Stimulated activated CD4-positive, alpha-beta T cell treated with anti-CD3 and anti-CD28 coated beads, TNF-alpha, amount 100 ng/mL, for 4 hours (primary cell): ENCODE measurements at places on chromosomes 4 and X.

- DNase-seq, result no peak
These were observed 183.1 kb upstream of the MXRA5 start for GRCh38 chrX:3529466-3530010.

- no peak for DNase-seq
These were observed 323.1 kb downstream of the KCNIP4 start for GRCh38 chr4:21625447-21625846.

GRCh38 chr4:153241970-153242838, 38.0 kb downstream of the TRIM2 start:
- DNase-seq, result no peak

GRCh38 chr4:77434299-77435092, 171.1 kb upstream of the CXCL13 start:
- no peak for DNase-seq

- DNase-seq, result no peak
These were observed 334.6 kb upstream of the PPARGC1A start for GRCh38 chr4:24224446-24224845.

GRCh38 chrX:79107891-79108718, 36.4 kb upstream of the GPR174 start:
- no peak for DNase-seq

DNA sequence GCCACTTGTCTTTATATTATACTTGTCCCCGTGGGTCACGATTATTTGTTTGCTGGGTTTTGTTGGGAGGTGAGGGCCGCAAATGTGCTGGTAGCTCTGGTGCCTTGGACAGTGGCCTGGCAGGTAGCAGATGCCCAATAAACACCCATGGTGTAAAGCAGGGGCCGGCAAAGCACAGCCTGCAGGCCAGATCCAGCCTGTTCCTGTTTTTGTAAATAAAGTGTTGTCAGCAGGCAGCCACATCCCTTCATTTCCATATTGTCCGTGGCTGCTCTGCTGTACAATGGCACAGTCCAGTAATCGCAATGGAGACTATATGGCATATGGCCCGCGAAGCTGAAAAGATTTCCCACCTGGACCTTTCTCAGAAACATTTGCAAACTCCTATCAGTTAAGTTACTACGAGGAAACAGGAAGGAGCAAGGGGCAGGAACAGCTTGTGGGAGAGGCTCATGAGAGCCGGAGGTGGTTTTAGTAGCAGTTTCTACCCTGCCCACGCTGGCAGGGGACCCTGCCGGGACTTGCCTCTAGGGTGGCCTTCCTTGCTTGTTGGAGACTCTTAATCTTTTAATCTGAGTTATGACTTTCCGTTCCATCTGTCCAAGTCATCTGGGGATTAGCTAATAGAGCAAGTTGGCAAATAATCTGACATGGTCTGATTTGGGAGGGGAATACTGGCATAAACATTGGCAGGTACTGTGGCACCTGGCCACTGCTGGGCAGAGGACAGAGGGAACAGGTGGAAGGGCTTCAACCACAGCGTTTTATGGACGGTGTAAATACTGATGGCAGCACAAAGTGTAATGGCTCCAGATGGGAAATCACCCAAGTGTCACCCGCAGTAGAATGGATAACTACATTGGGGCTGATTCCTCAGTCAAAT, 19.6 kb downstream of the CLCN4 start:
- no peak for DNase-seq

GRCh38 chr4:138488533-138488932, 246.4 kb upstream of the SLC7A11 start:
- no peak for DNase-seq

DNA sequence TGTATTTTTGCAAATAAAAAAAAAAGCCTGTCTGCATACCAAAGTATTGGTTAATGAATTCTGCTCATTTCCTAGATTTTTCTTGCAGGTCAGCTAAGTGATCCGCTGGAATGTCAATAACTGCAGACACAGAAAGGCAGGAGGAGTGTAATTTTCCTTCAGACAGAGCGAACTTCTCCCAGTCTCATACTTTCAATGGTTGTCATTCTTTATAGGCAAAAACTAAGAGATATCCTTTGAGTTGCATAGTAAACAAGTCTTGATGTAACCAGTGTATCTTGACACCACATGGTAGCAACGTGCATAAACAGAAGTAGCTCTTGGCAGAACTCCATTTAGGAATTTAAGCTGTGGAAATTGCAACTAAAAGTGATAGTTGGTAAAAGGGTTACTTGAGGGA, 8.2 kb downstream of the CAPN6 start:
- no peak for DNase-seq

GRCh38 chrX:136318156-136318555, 17.4 kb downstream of the ADGRG4 start:
- no peak for DNase-seq

GRCh38 chr4:6507345-6507744, 34.9 kb upstream of the PPP2R2C start:
- no peak for DNase-seq

- no peak for DNase-seq
These were observed 50.8 kb upstream of the SETD7 start for GRCh38 chr4:139606579-139607501.

GRCh38 chr4:100708776-100709175, 191.0 kb upstream of the EMCN start:
- DNase-seq, result no peak

DNA sequence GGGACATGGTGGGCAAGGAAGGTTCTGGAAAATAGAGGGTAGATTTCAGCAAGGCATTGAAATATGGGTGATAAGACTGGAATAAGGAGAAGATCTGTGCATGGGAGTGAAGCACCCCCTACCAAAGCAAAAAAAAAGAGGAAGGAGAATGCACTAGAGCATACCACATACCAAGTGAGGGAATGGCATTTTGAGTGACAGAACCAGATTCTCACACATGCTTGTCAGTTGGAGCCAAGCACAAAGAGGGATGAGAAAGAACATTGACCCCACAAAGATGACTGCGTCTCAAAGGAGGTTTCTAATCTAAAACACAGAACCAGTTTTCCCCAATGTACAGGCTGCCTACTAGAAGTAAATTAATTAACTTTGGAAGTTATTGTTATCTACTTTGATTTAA, 140.3 kb upstream of the SMAD1 start:
- no peak for DNase-seq

- DNase-seq, result no peak
These were observed 261.1 kb upstream of the PLCXD1 start for GRCh38 chrX:19912-20571.

DNA sequence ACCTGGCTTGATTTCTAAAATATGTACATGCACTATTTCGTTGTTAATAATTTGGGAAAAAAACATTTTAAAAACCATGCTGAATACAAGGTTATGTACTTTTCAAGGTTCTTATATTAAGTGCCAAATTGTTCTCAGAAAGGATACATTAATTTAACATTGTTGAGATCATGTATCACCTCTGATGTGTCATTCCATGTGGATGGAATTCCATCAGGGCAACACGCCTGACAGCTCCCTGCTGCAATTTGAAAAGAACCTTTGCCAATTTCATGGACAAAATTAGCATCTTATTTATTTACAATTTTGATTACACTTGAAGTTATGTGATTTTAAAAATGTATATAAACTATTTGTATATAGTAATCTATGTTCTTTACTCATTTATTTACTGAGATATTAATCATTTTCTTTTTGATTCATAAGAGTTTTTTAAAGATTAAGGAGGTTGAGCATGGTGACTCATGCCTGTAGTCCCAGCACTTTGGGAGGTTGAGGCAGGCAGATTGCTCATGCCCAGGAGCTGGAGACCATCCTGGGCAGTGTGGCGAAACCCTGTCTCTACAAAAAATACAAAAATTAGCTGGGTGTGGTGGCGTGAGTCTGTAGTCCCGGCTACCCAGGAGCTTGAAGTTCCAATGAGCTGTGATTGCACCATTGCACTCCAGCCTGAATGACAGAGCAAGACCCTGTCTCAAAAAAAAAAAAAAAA, 142.8 kb downstream of the ENPP6 start:
- DNase-seq, result no peak

GRCh38 chrX:153626025-153626633, 20.9 kb upstream of the DUSP9 start:
- no peak for DNase-seq

GRCh38 chrX:115363897-115364296, 74.4 kb downstream of the LUZP4 start:
- DNase-seq, result no peak

GRCh38 chr4:99028187-99028586, 32.7 kb downstream of the METAP1 start:
- DNase-seq, result no peak

GRCh38 chr4:94623126-94623911, 134.4 kb upstream of the BMPR1B start:
- no peak for DNase-seq

GRCh38 chr4:157810137-157810774, 362.6 kb downstream of the GASK1B start:
- DNase-seq, result no peak

- no peak for DNase-seq
These were observed at the start of gene GK for GRCh38 chrX:30653415-30654131. Gene GK (plus strand): TSS chrX:30653423. CDS start chrX:30653538, 115 bp downstream.

GRCh38 chr4:10083331-10083771, 33.2 kb downstream of the WDR1 start:
- DNase-seq, result no peak

- DNase-seq, result no peak
These were observed 48.6 kb upstream of the PARM1 start for GRCh38 chr4:74884266-74884665.

GRCh38 chr4:5036239-5036638, 15.0 kb upstream of the STK32B start:
- DNase-seq, result no peak

DNA sequence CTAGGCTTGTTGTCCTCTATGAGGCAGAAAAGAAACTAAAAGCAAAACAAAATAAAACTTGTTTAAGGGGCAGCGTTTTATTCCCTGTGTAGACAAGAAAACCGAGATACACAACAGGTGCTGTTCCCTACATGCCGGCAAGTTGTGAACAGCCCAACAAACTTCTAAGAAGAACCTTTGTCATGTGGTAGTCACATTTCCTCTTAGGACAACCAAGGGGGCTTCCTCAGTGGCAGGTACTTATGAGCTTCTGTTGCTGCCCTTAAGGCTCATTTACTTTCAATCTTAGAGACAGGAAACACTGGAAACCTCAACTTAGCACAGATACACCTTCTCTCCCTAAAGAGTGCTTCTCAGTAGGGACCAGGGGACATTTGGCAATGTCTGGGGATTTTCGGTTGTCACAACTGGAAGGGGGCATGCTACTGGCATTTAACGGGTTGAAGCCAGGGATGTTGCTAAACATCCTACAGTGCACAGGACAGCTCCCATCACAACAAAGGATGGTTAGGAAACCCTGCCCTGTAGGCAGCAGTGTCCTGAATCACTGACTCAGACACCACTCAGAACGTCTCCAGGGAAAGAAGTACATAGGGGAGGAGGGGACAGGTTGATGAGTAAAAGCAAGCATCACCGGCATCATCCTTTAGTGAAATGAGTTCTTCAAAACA, 111.0 kb downstream of the ASB9 start:
- DNase-seq, result no peak

DNA sequence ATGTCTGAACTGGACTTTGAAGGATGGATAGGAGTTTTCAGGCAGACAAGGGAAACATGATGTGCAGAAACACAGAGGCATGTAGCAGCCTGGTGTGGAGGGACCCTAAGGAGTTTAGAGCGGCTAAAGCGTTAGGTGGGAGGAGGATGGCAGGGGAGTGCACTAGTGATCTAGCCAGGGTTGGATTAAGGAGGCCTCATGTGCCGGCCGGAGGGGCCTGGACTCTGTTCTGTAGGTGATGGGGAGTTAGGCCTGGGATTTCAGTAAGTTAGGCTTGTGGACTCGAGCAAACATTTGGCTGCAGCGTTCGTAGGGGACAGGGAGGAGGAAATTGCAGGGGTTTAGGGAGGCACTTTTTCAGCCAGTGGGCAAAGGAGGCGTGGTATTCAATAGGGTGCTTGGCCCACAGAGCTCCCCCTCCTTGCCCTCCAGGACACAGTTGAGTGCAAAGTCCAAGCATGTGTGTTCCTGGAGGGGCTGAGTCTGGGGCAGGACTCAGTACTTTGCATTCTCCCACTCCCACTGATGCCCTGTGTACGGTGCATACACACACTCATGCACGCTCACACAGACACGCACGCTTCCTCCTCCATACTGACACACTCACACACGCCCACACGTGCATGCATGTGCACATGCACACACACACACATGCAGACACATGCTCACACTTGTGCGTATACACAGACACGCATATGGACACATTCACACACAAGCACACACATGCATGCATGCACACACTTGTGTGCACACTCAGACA, 18.6 kb downstream of the PSAPL1 start:
- no peak for DNase-seq

DNA sequence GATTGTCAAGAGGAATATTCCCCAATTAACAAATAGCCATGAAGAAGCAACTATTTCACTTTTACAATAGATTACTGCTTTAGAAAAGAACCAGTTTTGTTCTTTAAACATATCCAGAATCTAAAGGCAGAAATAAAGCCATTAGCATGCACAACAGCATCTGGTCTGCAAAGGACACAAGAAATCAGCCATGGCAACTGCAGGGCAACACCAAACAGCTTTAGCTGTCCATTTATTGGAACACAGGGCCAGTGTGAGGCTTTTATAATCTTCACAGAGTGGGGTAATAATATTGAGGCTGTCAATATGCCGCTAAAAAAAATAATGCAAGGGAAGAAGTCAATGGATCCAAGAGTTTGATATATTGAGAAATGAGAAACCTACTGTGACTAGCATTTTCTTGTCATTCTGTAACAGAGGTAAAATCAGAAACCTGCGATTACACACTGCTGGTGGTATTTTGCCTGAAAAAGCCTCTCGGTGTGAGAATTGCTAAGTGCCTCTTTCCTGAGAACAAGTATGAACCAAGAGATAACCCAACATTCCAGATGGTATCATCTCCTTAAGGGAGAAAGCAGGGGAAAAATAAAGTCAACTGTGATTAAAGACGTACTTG, 2.7 kb upstream of the BANK1 start:
- no peak for DNase-seq

- no peak for DNase-seq
These were observed 39.3 kb upstream of the FAM47B start for GRCh38 chrX:34903316-34903715.

GRCh38 chrX:44874420-44875184, 1.6 kb downstream of the KDM6A start:
- DNase-seq, result no peak

GRCh38 chr4:147590249-147590920, 26.8 kb upstream of the TMEM184C start:
- DNase-seq, result no peak

GRCh38 chr4:94763500-94763899, 5.7 kb downstream of the BMPR1B start:
- no peak for DNase-seq

GRCh38 chr4:184504385-184504784, 30.0 kb upstream of the IRF2 start:
- no peak for DNase-seq

DNA sequence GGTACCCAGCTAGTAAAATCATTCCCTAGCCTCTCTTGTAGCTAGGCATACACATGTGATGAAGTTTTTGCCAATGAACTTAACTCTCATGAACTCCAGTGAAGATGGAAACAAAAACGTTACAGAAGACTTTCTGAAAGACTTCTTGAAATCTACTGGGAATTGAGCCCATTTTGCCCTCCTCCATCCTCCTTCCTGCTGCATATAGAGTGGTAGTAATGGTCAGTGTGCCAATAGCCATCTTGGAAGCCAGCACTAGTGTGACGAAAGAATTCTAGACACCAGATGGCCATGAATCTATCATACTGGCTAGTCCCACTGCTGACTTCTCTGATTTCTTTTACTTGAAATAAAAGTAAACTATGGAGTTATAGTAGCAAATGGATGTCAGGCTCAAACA, 30.9 kb upstream of the PPA2 start:
- DNase-seq, result no peak
